ENCODE measurements at places on chromosomes 2 and 18. TPM values are rescaled to one million over a fixed set of nuclear protein-coding genes. Genes with fewer than 3 reads are reported as not detected.

Gene GALNT13
- total RNA-seq: 0.11 TPM

Gene ZNF638
- total RNA-seq: 83.0 TPM

Gene EPAS1
- total RNA-seq: 66.3 TPM

Gene RIT2
- not detected for total RNA-seq

Gene IGFBP2
- total RNA-seq: 40.1 TPM

Gene TNS1
- 104 TPM for total RNA-seq

Gene CCBE1
- total RNA-seq: 11.4 TPM
